CD4-positive, alpha-beta T cell (primary cell): ENCODE measurements at places on chromosomes 11 and 22.

DNA sequence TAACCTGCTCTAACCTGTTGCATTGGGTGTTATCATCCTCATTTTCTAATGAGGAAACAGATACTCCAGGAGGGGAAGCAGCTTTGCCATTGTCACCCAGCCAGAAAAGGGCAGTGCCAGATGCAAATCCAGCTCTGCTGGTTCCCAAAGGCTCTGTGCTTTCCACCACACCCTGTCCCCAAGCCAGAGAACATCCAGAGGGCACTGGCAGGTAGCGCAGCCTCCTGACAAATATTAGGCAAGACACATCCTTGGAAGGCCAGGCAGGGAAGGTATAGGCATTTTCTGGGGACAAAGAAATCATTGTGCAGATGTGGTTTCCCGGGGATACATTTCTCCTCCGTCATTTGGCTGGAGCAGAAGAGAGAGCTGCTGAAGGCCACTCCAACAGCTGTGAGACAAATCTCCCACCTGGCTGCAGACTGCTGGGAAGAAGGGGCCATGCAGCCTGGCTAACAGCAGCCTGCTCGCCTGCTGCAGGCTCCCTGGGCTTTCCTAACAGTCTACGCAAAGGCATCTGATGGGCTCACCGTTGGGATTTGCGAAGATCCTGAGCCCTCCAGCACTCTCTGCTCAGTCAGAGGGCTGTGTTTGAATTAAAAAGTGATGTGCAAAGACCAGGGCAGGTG is 93.9 kb upstream of the PITPNB start:
- H3K27ac ChIP-seq, result no peak overlapping the region
- no peaks in the 10 kb centered on the region for H3K4me1 ChIP-seq
- no peak for DNase-seq
- no peak overlapping the region for H3K4me3 ChIP-seq
- H3K27me3 ChIP-seq, result no peaks in the 10 kb centered on the region

GRCh38 chr11:69199583-69200315 is 44.0 kb downstream of the SMIM38 start:
- no peaks in the 10 kb centered on the region for H3K4me1 ChIP-seq
- no peaks in the 10 kb centered on the region for H3K36me3 ChIP-seq
- no peaks in the 10 kb centered on the region for H3K27me3 ChIP-seq
- DNase-seq, result no peak
- no peak overlapping the region for H3K4me3 ChIP-seq

GRCh38 chr11:36377759-36378564 is 81.9 kb downstream of the PRR5L start:
- H3K36me3 ChIP-seq, result peaks cover 9% of the 10 kb centered on the region
- H3K27me3 ChIP-seq, result peaks cover 28% of the 10 kb centered on the region
- no peak overlapping the region for H3K27ac ChIP-seq
- DNase-seq, result no peak
- peak overlapping the region; percentile 78 for H3K4me3 ChIP-seq

GRCh38 chr11:119156496-119156895 is 7.6 kb downstream of the ABCG4 start:
- H3K27ac ChIP-seq, result no peak overlapping the region
- H3K4me1 ChIP-seq, result no peaks in the 10 kb centered on the region
- DNase-seq, result no peak
- H3K4me3 ChIP-seq, result no peak overlapping the region

GRCh38 chr22:28883917-28884746 is 760 bp downstream of the ZNRF3 start:
- peak overlapping the region; percentile 49 for H3K4me3 ChIP-seq
- H3K27me3 ChIP-seq, result peaks cover 4% of the 10 kb centered on the region
- DNase-seq, result peak; percentile 24
- no peaks in the 10 kb centered on the region for H3K36me3 ChIP-seq
- H3K27ac ChIP-seq, result no peak overlapping the region

DNA sequence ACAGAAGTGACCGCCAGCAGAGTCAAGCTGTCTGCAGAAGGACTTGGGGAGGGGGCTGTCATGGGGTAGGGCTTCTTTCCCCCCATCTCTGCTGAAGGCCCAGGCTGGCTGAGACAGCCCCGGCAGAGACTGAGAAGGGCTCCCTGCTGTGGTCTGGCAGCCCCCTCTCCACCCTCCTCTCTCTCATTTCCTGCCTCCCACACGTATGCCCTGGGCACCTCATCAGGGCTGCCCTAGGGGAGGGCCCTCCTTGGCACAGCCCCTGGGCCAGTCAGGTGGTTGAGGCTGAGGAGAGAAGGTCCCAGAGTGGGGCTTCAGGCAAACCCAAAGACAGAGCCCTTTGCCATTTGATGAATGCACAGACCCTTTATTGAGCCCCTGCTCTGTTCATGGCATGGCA is 3.6 kb downstream of the RASD2 start:
- peaks cover 36% of the 10 kb centered on the region for H3K27me3 ChIP-seq
- peaks cover 23% of the 10 kb centered on the region for H3K4me1 ChIP-seq
- H3K36me3 ChIP-seq, result no peaks in the 10 kb centered on the region
- H3K27ac ChIP-seq, result no peak overlapping the region

DNA sequence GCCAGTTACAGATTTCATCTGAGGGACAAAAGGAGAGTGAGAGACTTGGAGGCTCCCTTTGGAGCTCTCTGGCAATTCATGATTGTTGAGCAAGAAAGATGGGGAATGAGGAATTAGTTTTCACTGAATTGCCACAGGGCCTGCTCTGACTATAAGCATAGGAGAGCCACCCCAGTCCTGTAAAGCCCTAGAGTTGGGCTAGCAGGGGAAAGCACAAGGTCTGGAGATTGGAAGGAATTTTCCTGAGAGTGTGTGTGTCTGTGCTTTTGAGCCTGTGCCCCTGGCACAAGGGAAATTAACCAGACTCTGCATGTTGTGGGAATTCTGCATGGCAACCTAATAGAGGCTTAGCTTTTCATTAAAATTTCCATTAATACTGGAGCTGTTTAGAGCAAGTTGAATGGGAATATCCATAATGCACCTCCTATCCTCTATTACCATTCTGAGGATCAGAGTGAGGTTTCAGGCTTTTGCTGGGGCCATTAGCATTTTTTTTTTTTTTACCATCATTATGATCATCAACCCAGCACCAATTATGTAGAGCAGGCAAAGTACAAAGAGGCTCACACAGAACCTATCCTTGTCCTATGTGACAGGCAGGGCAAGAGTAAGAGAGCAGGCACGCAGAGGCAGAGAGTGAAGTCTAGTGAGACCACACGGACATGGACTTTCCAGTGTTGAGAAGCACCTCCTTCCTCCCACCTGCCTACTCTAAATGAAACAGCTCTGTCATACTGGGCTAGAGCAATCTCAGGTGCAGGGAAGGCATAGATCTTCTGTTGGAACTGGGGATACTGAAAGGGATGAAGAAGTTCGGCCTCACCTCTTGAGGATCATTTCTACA is 308.5 kb downstream of the ST3GAL4 start:
- no peak for DNase-seq
- H3K4me3 ChIP-seq, result no peak overlapping the region
- H3K27me3 ChIP-seq, result peaks cover 7% of the 10 kb centered on the region

- no peaks in the 10 kb centered on the region for H3K27me3 ChIP-seq
- H3K27ac ChIP-seq, result no peak overlapping the region
- H3K4me3 ChIP-seq, result no peak overlapping the region
Measured at GRCh38 chr22:43992331-43992821, 31.7 kb upstream of the PARVB start.

DNA sequence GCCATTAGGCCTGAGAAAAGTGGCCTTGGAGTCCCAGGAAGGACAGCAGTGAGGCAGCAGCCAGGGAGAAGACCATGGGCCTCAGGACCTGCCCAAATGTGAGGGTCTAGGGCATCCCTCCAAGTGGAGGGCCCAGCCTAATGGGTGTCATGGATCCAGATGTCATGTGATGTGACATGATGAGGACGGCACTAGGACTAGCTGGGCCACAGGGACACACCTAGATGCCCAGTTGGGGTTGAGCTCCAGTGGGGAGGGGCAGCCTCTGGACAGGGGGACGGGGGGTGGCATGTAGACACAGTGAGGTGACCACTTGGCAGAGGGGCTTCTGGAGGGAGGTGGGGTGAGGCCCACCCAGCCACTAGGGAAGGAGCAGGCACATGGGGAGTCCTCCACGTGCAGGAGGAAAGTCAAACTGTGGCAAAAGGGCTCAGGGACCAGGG is 5.4 kb downstream of the SCARF2 start:
- no peak overlapping the region for H3K27ac ChIP-seq
- DNase-seq, result no peak
- no peaks in the 10 kb centered on the region for H3K36me3 ChIP-seq
- H3K4me1 ChIP-seq, result peaks cover 53% of the 10 kb centered on the region
- H3K27me3 ChIP-seq, result peaks cover 47% of the 10 kb centered on the region
